Left colon (tissue), 2 donors: ENCODE measurements at places on chromosomes 2 and 18. TPM values are rescaled to one million over a fixed set of nuclear protein-coding genes. Genes with fewer than 3 reads are reported as not detected.
A peak's percentile ranks its signal among the peaks of the same experiment; 100 is the strongest.

AFF3 gene
- total RNA-seq, result 4.7 TPM

ACTG2 gene
- 14.7 TPM for total RNA-seq

COPS8 gene
- 24.7 TPM for total RNA-seq

MYO7B gene
- total RNA-seq, result 244 TPM

MAPK4 gene
- total RNA-seq, result 0.12 TPM

HDAC4 gene
- 50.9 TPM for total RNA-seq

METAP1D gene
- total RNA-seq, result 4.2 TPM

PLGLB2 gene
- 1.5 TPM for total RNA-seq

UGT1A10 gene
- total RNA-seq, result 84.8 TPM

DNA sequence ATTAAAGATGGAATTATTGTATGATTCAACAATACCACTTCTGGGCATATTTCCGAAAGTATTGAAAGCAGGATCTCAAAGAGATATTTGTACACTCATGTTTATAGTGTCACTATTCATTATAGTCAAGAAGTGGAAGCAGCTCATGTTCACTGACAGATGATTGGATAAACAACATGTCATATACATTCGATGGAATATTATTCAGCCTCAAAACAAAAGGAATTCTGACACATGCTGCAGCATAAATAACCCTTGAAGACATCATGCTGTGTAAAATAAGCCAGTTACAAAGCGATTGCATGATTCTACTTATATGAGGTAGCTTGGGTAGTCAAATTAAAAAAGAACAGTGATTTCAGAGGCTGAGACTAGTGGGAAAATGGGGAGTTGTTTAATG, 39.3 kb upstream of the PROKR1 start:
- no peak for DNase-seq

GRCh38 chr2:52810460-52810859, 957.1 kb upstream of the CHAC2 start:
- DNase-seq, result no peak

DNA sequence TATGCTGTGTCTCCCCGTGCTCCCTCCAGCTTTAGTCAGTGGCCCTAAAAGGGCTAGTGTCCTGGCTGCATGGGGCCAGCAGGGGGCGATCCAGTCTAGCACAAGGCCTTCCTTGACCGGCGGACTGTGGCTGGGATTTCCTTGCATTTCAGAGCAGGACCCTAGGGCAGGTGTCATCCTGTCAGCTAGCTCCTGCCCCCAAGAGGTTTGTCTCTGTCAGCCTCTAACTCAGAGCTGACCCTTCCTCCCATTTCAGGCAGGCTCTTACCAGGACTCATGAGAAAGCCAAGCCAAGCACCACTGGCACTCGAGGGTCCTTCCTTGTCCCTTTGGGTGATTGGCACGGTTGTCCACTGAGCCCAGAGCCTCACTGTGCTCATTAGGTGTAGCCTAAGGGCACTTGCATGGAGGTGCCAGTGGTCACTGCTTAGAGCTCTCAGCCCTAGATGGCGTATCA, 140.3 kb downstream of the RPIA start:
- DNase-seq, result no peak

GRCh38 chr2:119387381-119388129, 20.8 kb downstream of the DBI start:
- peak; percentile 44 for DNase-seq

DNA sequence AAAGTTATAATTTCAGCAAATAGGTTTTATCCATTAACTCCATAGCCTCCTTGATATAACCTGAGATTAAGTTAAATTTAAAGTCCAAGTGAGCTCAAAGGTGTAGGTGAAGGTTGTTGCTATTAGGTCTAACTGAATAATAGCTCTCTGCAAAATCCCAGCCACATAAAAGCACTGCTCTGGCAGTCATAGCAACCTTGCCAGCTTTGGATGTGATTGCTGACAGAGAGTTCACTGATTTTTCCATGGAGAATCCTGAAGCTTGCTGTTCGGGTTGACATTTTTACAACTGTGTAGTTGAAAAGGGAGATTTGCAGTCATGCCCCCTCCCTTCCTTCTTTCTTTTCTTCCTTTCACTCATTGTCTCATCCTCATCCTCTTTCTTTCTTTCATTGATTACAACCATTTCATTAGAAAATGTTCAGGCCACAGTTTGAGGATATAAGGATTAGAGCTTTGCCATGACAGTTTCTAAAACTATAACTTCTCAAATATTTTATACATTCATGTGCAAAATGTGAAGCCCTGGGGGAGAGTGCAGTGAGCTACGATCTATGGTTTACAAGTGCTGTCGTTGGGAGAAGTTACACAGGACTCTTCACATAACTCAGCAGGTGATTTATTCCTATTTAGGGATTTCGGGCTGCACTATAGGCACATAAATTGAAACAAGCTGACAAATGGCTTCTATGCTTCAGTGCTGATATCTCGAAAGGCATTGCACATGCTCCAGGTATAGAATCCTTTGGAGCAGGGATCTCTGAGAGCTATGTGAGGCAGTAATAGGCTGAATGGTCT, 193.8 kb downstream of the LRRTM4 start:
- DNase-seq, result no peak

DNA sequence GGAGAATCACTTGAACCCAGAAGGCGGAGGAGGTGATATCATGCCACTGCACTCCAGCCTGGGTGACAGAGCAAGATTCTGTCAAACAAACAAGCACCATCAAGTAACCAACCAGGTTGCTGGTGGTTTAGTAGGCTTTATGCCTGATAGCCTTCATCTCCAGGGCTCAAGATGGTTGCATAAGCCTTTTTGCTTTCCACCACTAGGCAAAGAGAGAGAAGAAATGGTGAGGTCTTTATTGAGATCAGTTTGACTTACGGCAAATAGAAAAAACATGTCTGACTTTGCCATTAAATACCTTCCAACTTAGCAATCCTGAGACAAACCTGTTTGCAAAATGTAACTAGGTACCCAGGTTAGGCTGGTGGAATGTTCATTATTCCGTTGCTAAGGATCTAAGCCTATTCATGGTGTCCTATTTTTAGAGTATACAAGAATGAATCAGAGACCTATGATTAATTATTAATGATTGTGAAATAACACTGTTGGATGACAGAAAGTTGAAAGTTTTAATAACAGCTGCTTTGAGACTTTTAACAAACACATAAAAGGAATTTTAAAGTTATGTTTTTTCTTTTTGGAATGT, 53.5 kb upstream of the SLC38A11 start:
- no peak for DNase-seq

DNA sequence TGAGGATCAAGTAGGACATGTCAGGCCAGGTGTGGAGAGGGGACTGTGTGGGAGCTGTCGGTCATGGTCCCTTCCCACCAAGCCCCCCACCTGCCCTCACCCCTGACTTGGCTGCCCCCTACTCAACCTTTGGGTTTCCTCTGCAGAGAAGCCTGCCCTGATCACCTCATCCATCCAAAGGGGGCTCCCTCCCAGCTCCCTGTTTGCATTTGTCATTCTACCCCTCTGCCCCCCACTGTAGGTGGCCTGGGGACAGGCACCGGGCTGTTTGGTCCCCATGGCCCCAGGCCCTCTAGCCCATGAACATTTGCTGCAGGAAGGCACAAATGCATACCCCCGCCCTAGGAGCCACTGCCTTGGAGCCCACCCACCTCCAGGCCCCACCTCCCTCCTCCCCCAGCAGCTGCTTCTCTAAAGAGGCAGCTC, 115.0 kb downstream of the SMAD7 start:
- DNase-seq, result peak; percentile 16

DNA sequence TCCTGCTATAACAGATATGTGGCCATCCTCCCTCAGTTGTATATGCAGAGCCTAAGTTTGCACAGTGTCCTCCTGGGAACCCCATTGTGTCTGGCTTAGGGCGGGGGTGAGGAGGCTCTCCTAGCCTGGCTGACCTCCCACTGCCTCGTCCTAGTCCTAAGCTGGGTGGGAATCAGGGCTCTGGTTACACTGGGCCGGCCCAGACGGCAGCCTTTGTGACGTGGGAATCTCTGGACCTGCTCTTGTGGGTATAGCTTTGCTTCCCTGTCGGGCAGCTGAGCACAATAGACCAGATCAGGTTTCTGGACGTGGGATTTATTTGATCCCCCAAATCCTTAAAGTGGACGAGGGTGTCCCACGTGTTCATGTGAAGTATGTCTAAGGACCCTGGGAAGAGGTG, 2.9 kb downstream of the ACKR3 start:
- no peak for DNase-seq

DNA sequence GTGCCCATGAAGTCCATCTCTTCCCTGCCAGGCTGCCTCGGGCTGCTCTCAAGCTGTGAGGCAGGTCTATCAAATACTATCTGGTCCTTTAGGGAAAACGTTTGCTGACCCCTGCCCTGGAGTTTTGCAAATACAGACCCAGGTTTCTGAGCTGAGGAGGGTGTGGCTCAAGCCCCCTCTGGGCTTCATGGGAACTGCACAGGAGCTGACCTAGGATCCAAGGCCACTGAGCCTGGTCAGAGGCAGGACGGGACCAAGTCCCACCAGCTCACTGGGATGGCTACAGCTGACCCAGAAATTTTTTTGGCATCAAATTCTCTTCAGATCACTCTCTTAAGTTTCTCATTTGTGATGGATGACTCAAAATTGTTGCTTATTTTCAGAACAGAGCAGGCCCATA, 14.1 kb downstream of the ZNF516 start:
- no peak for DNase-seq

DNA sequence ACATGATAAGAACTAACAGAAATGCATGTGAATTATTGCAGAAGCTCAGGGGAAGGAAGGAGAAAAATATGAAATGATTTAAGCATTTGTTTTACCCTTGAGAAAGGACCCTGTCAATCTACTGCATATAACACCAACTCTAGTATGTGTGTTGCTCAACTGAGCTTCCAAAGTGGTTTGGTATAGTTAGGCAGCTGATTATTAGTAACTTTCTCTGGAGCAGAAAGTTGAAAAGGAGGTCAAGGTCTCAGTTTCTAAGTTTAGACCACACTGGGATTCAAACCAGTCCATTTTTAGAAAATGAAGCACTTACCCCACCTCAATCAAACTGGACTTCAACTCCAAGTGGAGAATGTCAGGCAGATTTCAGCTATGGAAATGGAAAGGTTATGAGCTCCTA, 123.3 kb upstream of the CDC42EP3 start:
- DNase-seq, result no peak

DNA sequence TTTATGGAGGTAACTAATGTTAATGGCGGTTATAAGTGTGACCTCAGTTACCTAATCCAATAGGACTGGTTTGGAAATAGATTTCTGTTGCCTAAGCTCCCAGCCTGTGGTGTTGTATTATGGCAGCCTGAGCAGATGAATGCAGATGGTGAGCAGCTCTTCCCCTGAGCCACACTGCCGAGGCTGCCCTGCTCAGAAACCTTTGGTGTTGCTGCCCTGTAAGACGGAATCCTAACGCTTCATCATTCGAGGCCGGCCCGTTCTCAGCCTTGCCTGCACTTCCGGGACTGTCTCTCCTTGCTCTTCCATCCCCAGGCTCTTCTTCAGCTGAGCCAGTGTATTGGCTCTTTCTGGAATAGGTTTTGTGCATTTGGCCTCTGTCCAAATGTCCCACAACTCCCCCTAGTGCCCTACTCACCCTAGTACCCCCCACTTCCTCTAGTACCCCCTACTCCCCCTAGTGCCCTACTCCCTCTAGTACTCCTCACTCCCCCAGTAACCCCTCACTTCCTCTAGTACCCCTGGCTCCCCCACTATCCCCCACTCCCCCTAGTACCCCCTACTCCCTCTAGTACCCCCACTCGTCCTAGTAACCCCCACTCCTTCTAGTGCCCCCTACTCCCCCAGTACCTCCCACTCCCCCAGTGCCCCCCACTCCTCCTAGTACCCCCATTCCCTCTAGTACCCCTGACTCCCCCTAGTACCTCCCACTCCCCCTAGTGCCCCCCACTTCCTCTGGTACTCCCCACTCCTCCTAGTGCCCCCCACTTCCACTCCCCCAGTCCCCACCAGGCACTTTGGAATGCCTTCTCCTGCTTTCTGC, 106.0 kb upstream of the TAF1B start:
- no peak for DNase-seq

GRCh38 chr2:215671691-215672090, 235.8 kb upstream of the FN1 start:
- DNase-seq, result no peak

DNA sequence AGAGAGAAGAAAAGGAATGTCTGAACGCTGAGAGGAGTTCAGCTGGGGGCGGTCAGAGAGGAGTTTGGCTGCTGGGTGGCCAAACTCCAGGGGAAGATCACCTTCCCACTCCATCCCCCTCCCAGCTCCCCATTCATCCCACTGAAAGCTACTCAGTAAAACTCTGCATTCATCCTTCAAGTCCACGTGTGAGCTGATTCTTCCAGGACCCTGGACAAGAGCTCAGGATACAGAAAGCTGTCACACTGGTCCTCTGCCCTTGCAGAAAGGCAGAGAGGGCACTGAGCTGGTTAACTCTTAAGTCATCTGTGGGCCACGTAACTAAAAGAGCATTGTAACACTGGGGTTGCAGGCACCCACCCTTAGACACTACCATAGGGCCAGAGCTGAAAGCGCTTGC, 132.1 kb upstream of the ARL4C start:
- DNase-seq, result no peak

GRCh38 chr2:149903626-149904025, 316.1 kb upstream of the MMADHC start:
- no peak for DNase-seq

GRCh38 chr18:35740656-35741055, 159.1 kb downstream of the GALNT1 start:
- no peak for DNase-seq

GRCh38 chr2:236633219-236633570, 63.6 kb downstream of the ACKR3 start:
- DNase-seq, result no peak

GRCh38 chr2:68171684-68172083, 14.0 kb downstream of the PNO1 start:
- no peak for DNase-seq

DNA sequence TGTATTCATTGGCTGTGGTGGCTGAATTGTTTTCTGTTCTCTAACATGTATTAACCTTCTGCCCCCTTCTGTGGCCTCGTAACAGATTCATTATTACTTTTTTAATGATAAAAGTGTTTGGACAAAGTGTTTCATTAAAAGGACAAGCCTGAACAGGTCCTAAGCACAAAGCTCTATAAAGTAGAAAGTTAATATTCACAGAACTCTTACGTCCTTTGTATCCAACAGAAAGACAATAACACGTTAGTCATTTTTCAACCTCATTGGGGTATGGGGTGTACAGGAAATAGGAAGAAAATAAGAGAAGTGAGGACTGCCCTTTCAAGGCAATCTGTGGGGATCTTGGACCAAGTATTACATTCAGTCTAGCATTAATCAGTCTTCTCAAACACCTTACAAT, 105.5 kb upstream of the RGPD4 start:
- DNase-seq, result no peak

DNA sequence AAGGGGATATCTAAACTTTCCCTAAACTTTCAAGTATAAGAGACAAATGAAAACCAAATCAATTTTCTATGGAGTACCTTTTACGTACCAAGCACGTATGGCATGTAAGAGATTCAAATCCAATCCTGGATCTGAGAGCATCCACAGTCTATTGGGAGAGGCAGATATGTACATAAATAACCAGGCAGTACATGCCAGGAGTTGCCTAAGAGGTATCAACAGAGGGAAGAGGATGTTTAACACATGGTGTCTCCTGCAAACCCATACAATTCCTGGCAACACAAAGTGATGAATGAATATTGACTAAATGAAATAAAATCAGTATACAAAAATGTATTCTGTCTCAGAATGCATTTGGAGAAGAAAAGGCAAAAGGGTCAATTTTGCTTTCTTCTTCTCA, 116.6 kb downstream of the PIGN start:
- no peak for DNase-seq
